Activated CD8-positive, alpha-beta memory T cell treated with anti-CD3 and anti-CD28 coated beads, Interleukin-2, amount 50 U/mL, for 4 hours (primary cell): ENCODE measurements at places on chromosomes 1 and 21.

- DNase-seq = no peak
These were observed 240.5 kb downstream of the TGFB2 start for GRCh38 chr1:218585511-218586184.

DNA sequence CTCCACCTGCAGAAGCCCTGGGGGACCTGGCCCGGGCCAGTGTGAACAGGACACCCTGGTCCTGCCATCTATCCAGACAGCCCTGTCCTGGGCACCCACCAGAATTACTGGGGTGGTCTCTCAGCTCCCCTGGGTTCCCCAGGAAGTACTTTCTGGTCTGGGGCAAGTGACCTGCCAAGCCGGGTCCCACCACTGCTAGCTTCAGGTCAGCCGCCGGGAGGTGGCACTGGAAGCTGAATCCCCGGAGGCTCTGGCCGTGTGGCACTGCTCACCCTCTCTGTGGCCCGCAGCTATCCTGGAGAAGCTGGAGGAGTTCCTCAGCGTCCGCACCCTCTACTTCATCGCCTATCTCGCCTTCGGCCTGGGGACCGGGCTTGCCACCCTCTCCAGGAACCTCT is 21.3 kb downstream of the SLC45A1 start:
- DNase-seq = no peak

- DNase-seq = no peak
These were observed 33.0 kb upstream of the H6PD start for GRCh38 chr1:9201401-9202239.

DNA sequence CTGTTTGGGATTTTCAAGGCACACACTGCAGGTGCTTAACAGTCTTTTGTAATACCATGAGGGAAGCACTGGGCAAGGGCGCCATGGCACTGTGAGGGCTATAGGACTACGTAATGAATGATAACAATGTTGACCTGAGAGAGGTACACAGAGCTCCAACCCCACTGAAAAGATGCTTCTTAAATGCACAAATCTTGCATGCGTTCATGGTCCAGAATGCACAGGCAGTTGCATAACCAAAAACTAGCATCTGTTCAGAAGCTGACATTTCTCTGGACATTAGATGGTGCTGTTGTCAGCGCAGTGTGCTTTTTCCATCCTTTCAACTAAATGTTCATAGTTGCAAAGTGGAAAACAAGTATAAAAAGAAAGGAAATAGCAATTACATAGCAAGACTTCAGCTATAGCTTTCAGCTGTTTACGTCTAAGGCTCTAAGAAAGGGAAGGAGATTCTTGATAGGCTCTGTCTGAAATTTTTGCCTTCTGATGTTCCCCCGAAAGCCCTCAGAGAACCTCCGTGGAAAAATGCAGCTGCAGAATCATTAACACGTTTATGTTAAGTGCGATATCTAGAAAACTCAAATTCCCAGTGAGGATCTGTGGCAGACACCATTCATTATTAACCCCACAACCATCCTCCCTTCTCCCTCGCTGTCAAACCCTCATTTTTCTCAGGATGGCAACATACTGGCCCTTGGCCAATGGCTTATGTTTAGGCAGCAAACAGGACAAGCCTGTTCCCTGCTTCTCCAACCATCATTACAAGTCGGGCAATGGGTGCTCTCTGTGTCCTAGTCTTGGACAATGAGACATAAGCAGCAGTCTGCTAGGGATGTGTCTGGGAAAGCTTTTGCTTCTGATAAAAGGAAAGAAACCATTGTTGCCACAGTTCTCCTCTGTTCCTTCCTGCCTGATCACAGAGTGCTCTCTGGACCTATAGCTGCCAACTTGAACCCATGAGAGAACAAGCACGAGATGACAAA is 8.2 kb upstream of the TARBP1 start:
- no peak for DNase-seq

DNA sequence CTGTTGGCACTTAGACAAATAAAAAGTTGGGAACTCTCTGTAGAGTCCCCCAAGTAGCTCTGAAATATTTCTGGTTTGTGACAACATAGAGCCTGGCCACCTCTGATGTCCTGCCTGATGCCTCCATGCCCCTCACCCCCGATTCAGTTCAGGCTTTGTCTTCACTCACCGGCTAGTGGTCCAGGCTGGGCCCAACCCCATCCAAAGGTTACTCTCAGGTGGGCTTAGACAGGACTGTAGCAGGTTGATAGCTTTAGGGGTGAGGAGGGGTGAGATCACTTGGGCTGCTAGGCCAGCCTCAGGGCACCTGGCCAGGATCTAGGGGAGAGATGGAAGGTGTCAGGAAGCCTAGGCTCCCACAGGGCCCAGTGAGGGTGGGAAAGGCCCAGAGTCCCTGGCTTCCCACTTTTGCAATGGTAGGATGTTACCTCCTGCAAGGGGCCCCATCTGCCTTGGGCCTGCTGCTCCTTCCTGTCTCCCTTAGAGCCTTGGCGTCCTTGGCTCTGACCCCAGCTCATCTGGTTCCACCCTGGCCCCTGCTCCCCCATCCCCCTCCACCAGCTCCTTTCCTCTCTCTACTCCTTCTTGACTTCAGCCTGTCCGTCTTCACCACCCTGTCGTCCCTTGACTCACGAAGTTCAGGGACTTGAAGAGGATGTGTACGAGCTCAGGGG is 6.7 kb downstream of the EPS8L3 start:
- no peak for DNase-seq

- DNase-seq = no peak
These were observed 42.0 kb downstream of the COLGALT2 start for GRCh38 chr1:183995322-183996039.

DNA sequence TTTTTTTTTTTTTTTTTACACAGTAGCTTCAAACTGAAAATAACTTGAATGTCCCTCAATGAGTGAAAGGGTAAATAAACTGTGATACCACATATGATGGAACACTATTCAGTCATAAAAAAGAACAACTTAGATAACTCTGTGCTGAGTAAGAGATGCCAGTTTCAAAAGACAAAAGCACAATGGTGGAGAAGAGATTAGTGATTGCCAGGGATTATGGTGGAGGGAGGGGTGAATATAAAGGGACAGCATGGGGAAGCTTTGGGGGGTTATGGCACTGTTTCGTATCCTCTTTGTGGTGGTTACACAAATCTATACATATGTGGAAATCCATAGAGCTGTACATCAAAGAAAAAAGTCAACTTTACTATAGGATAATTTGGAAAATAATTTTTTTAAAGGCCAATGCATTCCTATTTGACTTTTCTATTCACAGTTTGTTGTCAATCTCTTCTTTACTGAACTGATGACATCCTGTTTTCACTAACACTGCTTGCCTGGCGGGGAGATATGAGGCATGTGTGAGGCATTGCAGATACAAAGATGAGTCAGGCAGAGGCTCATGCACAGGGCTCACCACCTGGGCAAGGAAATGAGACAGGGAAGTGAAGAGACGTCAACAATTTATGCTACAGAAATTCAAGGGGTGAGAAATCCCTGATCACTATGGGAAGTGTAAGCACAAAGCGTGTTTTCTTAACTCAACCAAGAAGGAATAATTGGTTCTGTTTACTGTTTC is 302.7 kb downstream of the DUSP10 start:
- DNase-seq = peak; percentile 25

- DNase-seq = no peak
These were observed 24.7 kb downstream of the QSOX1 start for GRCh38 chr1:180179162-180179957.

DNA sequence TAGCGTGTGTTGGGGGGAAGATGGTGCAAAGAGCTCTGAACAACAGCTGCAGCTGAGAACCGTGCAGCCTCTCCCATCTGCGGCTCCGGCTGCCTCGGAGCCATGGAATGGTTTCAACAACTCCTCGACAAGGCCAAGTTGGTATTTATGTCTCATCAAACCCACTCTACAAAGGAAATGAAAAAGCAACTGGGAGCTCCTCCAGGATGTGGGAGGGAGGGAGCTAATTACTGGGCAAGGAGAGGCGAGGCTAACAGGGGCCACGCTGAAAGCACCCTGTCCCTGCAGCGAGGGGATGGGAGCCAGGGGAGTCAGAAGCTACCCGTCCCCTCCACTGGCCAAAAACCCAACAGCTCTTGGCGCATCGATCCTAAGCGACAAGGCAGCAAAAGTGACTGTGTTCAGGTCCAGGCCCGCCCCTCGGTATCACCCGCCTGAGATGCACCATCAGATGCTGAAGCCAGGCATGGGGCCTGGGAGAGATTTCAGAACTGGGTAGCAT is 63.1 kb downstream of the ACOT7 start:
- no peak for DNase-seq

GRCh38 chr1:154446789-154447188 is 41.6 kb downstream of the IL6R start:
- no peak for DNase-seq

DNA sequence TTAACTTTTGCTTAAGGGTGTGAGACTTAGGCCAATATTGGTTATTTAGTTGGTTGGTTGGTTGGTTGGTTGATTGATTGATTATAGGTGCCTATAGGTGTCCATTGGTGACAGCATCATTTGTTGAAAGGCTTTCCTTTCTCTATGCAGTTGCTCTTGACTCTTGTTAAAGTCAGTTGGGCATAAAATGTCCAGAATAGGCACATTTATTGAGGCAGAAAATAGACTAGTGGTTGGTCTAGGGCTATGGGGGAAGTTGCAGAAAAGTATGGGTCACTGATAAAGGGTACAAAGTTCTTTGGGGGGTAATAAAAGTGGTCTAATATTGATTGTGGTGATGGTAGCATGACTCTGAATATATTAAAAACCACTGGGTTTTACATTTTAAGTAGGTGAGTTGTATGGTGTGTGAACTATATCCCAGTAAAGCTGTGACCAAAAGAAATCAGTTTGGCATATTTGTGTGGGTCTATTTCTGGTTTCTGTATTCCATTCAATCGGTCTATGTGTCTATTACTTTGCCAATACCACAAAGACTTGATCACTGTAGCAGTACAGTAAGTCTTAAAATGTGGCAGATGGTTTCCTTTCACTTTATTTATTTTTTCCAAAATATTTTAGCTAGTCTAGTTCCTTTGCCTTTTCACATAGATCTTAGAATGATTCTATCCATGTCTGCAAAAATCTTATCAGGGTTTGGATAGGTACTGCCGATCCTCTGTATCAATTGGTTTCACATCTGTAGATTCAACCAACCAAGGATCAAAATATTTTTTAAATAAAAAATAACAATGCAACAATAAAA is 63.0 kb downstream of the ATP1A1 start:
- no peak for DNase-seq

GRCh38 chr1:229342656-229343569 is at the start of gene CCSAP:
TSS of gene CCSAP (minus strand) at chr1:229343047. CDS start at chr1:229342465, 582 bp downstream.
- peak; percentile 65 for DNase-seq

- DNase-seq = no peak
These were observed 13.3 kb upstream of the TTC39A start for GRCh38 chr1:51343624-51344023.

DNA sequence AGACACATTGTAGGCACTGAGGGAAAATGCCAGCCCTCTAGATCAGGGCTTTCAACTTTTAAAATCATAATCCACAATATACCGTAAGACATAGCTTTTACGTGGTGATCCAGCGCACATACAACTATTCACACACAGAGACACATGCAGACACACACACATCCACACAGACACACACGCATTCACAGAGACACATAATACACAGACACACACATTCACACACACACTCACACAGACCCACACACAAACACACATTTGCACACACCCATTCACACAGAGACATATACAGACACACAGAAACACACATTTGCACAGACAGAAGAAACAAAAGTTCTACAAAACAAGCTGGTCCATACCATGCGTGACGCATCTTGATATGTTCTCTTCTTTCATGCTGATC is 244.5 kb downstream of the RHOU start:
- DNase-seq = no peak

DNA sequence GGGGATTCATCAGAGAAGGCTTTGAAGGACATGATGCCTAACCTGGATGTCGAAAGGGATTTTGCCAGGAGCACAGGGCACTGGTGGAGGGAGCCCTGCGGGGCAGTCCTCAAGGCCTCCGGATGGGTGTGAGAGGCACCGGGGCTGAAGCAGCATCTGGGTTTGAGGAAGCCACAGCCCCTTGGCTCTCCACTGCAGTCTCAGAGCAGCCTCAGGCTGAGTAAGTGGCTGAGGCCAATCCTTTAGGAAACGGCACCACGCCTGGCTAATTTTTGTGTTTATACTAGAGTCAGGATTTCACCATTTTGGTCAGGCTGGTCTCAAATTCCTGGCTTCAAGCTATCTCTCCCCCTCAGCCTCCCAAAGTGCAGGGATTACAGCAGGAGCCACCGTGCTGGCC is 12.0 kb downstream of the ERVH48-1 start:
- no peak for DNase-seq

GRCh38 chr1:107559881-107560280 is 405.1 kb downstream of the VAV3 start:
- no peak for DNase-seq

DNA sequence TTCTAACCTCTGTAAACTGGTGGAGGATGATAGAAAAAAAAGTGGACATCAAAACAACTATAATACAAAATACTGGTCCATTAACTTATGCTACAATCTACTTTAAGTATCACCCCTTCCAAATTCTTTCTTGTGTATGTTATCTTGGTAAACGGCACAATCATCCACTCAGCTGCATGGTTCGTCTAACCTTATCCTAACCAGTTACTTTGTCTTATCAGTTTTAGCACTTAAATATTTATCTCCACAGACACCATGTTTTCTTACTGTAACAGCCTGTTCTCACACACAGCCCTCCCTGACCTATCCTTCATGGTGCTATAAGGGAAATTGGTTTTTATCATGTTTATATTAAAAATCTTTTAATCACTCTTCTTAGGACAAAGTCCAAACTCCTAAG is 157.2 kb downstream of the PTGER3 start:
- DNase-seq = no peak

- DNase-seq = no peak
These were observed 57.4 kb upstream of the RGS18 start for GRCh38 chr1:192100686-192101468.

DNA sequence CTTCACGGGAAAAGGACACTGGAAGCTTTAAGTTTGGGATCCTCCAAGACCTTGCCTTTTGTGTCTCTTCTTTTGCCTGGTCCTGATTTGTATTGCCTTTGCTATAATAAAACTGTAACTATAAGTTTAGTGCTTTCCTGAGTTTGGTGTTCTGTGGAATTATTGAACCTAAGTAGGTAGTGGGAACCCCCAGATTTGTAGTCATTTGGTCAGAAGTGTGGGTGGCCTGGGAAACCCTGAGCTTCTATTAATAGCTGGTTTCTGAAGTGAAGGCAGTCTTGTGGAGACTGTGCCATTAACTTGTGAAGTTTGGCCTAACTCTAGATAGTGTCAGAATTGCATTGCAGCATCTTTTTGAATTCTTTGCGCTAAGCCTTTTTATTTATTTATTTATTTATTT is 6.8 kb upstream of the MYCL start:
- no peak for DNase-seq
